ENCODE measurements at places on chromosomes 2 and 18.

GRCh38 chr2:46954951-46955571, 39.5 kb upstream of the MCFD2 start:
- DNase-seq: peak; percentile 61

DNA sequence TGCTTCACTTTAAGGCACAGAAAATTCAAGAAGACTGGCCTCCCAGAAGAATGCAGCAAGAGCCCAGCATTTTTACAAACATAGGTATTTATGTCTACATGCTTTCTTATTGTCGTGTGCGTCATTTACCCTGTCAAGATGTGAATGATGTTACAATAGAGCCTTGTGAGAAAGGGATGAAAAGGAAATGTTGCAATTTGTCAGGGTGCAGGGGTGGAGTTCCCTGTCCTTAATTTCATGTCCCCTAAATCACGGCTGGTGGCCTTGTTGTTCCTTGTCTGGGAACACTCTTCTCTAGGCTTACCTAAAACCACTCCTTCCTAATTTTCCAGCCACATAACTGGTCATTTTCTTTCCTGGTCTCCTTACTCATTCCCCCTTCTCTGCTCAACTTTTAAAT, 194.2 kb downstream of the TXNL1 start:
- no peak for DNase-seq

- no peak for DNase-seq
Observed at GRCh38 chr2:54720563-54720962, 2.9 kb upstream of the EML6 start.

DNA sequence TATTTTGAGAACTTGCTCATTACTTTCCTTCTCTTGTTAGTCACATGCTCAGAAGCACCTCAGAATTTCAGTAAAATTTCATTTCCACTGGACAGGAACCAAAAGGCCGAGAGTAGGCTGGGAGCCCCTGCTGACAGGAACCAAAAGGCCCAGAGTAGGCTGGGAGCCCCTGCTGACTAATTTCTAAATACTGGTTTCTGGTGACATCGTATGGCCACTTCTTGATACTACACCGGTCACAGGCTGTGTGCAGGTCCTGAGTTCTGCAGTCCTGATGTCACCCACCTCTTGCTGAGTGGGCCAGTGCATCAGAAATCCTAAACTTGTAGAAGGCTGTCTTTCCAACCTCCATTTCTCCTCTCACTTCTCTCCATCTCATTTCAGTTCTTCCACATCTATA, 17.7 kb upstream of the EN1 start:
- DNase-seq: no peak

DNA sequence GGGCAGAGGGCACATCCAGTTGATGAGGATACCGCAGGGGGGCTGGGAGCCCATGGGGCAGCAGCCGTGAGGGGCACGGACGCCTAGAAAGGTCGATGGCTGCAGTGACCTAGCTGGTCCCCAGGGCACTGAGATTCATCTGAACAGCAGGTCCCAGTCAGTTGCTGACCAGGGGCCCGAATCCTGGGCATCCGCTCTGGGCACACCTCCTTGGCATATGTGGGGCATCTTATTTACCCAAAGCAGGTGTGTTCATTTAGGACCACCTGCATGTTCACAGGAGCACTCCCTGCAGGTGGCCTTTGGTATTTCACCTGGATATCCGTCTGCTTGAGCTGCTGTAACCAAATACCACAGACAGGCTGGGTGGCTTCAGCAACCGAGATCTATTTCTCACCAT, 72.0 kb upstream of the ODC1 start:
- peak; percentile 27 for DNase-seq

DNA sequence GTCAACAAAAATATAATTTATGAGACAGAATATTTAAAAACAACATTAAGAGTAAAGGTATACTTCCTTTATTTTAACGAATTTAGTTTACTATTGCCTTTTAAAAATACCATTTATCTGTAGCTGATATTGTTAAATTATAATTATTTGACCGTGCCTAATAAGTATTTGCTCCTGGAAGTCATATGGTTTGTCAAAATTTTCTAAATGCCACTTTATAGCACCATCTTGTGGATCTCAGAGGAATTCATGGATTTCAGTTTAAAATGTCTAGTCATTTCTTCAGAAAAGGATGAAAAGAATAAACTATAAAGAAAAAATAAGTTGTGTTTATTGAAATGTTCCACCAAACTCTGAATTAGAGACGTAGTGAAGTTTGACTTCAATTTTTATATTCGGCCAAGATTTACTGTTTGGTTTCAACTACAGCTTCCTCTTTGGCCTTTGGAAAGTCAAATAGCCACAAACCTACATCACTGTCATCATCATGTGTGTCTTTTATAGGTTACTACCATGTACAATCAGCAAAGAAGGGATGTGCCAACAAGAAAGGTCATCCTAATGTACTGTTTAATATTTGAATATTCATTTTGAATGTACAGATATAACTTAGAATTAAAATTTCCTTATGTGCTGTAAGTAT, 10.3 kb upstream of the FTCDNL1 start:
- DNase-seq: no peak

GRCh38 chr2:169225906-169226305, 136.4 kb downstream of the LRP2 start:
- DNase-seq: no peak

DNA sequence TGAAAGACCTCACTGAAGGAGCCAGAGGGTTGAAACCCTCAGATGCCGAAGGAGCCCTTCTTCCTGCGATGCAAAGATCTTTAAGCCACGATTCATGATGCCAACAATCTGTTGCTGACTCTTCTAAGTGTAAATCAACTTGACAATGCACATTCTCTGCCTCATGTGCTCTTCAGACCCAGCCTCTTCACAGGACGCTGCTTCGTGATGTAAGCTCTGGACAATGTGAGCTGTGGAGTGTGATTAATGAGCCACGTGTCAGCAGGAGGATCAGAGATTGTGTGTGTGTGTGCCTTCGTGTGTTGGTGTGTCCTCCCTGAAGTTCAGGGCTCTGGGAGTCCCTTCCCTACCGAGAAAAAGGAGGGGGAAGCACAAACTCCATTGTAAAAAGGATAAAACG, 26.5 kb upstream of the TWIST2 start:
- no peak for DNase-seq

DNA sequence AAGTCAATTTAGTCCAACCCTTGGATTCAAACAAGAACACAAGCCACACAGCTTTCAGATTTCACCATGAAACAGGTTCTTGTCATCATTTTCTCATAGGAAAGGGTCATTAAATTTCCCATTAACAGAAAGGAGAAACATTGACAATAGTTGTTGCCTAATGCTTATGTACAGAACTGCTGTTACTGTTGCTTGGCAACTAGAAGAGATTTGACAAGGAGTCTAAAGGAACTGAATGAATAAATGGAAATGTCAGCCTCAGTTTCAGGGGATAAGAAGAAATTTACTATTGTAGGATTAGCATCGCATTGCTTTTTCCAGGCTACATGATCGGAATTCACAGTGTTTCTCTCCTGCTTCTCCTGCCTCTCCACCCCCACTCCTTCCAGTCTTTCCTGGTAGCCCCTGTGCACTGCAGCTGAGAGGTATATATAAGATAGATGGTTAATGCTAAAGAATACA, 90.3 kb downstream of the SPATS2L start:
- no peak for DNase-seq

- DNase-seq: no peak
Observed at GRCh38 chr2:141889788-141890187, 241.0 kb downstream of the LRP1B start.
